ENCODE measurements at places on chromosomes 16 and 17.

- DNase-seq = no peak
Observed at GRCh38 chr17:20294120-20294519, 173.2 kb downstream of the LGALS9B start.

GRCh38 chr16:56369202-56369601 is 56.1 kb downstream of the AMFR start:
- DNase-seq = no peak

- DNase-seq = no peak
Observed at GRCh38 chr17:57424777-57425188, 168.5 kb downstream of the MSI2 start.

GRCh38 chr16:4018391-4018790 is 97.9 kb downstream of the ADCY9 start:
- no peak for DNase-seq

- DNase-seq = no peak
Observed at GRCh38 chr17:4717791-4718190, 7.4 kb downstream of the ARRB2 start.

GRCh38 chr16:1968146-1968953 is 1.7 kb downstream of the RNF151 start:
- DNase-seq = no peak

DNA sequence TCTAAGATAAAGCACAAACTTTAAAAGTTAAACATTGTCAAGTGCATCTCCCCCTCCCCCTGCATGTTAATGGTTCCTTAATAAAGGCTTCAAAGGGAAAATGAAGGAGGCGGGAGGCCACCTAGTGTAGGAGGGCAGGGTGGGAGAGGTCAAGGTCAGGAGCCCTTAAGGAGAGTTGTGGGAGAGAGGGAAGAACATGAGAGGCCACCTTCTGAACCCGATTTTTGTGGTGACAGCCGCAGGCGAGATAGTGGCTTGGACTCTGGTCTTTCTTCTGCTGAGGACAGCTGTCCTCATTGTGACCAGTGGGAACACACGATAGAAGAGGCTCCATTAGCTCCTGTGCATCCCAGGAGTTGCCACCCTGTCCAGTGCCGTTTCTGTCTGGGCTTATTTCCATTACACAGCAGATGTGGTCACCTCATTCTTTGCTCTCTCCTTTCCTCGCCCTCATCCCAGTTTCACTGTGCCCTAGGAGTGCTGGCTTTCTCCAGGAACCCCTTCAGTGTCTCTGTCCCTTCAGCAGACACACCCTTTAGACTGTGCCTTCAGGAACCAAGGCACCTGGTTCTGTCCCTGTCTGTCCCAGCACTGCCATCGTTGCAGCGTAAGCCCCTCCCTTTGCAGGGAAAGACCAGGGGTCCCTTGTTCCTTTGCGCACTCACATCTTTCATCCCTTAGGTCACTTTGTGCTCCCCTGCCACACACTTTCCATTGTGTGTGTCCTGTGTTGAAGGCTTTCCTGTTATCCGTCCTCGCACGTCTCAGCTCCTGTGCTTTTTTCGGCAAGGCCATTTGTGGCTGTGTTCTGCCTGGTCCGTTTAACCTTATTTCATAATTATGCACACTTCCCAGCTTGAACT is 7.5 kb downstream of the SEC14L1 start:
- no peak for DNase-seq

GRCh38 chr16:17346621-17347569 is 123.9 kb downstream of the XYLT1 start:
- no peak for DNase-seq

GRCh38 chr17:19319771-19320505 is 42.6 kb downstream of the B9D1 start:
- DNase-seq = no peak

DNA sequence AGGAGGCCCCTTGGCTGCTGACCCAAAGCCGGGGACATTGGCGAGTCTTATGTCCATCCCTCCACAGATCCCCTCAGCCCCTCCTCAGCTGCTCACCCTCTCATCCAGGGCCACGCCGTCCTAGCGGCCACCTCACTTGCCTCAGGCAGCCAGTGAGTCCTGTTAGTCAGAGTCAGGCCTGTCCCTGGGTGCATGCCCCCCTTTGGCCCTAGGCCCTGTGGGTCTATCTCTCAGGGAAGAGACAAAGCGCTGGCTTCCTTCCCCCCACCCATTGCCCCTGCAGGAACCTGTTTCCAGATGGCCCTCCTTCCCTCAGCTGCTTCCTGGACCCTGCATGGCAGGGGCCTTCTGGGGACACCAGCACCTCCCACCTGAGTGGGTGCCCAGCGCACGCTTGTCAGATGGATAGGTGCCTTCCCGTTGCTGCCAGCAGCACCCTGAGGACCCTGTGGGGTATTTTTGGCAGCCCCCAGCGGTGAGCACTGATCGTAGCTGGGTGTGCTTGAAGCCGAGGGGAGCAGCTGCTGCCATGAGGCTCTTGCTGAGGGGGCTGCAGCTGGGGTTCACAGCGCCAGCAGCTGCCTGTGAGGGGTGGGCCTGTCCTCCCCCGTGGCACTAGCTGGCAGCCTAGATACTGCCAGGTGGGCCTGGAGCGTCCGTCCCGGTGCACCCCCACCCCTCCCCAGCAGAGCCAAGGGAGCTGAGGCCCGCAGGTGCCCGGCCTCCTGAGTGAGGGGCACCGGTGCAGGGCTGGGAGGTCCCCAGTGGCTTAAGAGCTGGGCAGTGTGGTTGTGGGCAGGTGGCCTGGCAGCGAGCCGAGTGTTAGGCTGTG is 8.4 kb downstream of the DBNDD1 start:
- no peak for DNase-seq

DNA sequence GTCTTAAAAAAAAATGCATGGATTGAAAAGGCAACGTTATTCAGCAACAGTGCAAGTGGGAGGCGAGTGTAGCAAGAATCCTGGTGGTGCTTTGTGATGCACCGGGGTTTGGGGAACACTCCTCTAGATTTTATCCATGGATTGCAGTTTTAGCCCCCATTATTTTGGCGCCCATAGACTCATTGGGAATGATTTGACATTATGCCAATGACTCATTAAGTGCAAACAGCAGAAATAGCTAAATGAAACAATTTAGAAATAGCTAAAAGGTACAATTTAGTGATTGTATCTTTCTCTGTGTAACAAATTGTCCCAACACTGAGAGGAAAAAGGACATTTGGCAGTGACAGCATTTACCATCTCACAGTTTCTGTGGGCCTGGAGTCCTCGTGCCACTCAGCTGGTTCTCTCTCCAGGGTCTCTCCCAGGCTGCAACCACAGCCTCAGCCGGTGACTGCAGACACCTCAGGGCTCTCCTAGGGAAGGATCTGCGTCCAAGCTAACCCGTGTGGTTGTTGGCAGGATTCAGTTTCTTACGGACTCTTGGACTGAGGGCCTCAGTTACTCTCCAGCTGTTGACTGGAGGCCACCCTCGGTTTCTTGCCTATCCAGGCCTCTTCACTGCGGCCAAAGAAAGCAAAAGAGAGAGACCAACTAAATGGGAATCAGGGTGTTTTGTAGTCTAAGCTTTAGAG is 398.7 kb downstream of the SNX29 start:
- DNase-seq = no peak

DNA sequence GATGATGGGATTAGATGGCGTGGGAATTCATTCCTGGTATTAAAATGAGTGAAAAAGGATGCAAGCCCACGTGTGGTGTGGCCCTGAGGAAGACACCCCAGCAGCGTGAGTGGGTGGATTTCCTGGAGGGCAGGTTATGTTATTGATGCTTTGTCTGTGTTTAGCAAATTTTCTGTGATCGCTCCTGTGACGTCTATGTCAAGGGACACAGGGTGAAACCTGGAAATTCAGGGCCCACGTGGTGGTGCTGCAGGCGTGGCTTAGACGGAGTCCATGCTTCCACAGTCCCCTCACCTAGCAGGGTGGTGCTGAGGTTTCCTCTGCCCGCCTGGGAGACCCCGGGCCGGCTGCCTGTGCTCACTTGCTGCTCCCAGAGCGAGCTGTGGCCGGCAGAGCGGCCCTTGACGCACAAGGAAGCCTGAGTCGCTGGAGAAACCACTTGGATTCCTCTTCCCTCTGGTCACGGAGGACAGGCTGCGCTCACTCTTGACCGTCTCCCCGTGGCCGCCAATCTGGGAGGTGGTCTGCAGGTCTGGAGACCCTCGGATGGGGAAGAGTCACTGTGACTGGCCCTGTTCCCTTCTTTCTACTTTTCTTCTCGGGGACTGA is 23.4 kb downstream of the BAIAP2 start:
- no peak for DNase-seq

DNA sequence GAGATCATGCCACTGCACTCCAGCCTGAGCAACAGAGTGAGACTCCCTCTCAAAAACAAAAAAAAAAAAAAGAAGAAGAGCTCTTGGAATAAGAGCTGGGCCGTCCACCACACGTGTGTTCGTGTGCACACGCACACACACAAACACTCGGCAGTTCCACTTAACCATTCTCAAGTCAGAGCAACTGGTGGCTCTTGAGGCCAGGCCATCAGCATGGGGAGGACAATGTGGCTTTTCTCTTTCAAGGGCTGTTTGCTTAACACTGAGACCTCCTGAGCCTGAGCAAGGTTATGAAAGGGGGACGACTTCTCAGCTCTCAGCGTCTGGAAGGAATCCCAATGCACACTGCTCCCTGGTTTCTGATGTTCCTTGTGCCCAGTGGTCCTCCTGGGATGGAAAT is 444.9 kb downstream of the SOX9 start:
- no peak for DNase-seq

DNA sequence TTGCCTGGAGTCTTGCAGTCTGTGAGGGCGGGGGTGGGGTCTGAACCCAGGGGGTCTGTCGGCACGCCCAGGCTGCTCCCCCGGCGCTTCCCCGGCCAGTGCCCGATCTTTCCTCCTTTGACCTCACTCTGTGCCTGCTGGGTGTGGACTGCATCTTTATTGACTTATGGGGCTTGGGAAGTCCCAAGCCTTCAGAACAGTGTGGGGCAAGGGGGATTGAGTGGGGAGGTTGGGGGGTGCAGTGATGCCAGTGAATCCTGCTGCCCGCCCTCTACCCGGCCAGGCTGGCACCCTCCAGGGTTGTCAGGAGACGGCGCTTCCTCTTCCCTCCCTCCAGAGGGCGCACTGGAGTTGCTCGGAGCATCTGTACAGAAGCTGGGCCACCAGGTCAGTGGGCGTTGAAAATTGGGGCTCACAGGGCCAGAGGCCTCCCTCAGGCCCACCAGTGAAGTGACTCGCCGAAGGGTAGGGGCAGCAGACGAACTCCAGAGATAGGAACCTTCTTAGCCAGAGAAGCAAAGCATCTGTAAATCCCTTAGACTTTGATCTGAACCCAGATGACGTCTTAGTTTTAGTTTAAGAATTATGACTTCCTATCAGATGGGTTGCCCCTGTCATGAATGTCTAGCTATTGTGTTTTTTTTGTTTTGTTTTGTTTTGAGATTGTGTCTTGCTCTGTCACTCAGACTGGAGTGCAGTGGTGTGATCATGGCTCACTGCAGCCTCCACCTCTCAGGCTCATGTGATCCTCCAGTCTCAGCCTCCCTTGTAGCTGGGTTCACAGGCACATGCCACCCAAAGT is 184.8 kb upstream of the CIBAR2 start:
- no peak for DNase-seq

DNA sequence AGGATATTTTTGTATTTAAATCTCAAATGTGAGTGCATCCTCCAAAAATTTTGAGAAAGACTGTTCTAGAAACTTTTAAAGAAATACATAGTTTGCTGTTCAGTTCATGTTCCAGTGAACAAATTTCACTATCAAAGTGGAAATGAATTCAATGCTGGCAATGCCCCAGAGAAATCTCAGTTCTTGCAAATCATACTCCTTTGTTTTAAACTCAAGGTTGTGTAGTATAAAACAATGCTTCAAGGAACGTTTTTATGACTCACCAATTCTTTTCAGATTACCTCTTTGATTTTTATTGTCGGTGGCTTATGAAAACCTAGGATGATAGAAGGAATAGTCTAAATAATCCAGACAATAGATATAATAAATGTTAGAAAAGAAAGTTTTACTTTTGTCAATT is 17.6 kb downstream of the LPCAT2 start:
- no peak for DNase-seq

DNA sequence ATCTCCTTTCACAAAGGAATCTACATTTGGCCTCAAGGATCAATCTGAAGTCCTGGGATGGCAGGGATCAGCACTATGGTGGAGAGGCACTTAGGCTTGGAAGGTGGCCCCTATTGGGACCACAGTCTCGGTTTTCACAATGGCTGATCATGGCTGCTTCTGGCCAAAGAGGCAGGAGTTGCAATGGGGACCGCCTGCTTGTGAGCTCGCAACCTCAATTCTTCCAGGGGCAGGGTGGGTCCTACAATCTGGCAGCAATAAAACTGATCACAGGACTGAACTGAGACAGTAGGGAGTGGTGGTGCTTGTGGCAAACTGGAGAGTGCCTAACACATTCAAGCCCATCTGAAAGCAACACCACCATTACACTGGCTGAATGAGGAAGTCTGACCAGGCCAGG is 83.1 kb downstream of the NETO2 start:
- DNase-seq = no peak

DNA sequence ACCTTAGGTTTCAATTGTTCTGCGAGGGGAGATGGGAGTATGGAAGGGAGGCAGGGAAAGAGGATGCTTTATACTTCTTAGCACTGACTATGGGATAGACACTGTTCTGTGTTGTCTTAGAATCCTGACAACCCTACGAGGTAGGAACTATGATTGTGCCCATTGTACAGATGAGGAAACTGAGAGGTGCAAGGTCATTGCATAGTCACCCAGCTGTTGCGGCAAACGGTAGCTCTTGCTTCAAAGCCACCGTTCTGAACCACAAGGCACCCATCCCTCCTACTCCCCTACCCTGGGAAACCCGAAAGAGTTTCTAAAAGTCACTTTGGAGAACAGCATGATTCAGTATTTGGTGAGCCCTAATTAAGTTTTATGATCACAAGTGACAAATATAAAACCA is 7.5 kb downstream of the CCDC40 start:
- DNase-seq = no peak

DNA sequence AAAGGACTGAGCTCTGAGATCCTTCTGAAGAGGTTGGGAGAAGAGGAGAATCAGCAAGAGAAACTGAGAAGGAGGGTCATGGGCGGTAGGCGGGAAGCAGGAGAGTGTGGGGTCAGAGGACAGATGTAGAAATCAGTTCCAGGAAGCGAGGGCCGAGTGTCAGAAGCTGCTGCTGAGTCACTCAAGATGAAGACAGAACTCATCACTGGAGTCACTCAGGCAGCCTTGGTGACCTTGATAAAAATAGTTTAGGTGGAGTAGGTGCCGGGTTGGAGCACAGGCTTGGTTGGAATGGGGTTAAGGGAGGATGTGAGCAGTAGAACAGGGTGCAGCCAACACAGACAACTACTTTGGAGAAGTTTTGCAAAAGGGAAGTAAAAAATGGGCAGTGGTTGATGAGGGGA is 6.1 kb upstream of the ITGAM start:
- no peak for DNase-seq
